ENCODE measurements at places on chromosomes 7 and 10.

- DNase-seq: no peak
Measured at GRCh38 chr7:157158400-157158799, 19.7 kb downstream of the UBE3C start.

GRCh38 chr10:37760817-37761216 lies 96.6 kb downstream of the ZNF248 start:
- DNase-seq: no peak

- no peak for DNase-seq
Measured at GRCh38 chr10:95388539-95388938, 97.7 kb upstream of the PDLIM1 start.

GRCh38 chr10:29105516-29106215 lies 183.2 kb upstream of the LYZL1 start:
- peak; percentile 73 for DNase-seq

DNA sequence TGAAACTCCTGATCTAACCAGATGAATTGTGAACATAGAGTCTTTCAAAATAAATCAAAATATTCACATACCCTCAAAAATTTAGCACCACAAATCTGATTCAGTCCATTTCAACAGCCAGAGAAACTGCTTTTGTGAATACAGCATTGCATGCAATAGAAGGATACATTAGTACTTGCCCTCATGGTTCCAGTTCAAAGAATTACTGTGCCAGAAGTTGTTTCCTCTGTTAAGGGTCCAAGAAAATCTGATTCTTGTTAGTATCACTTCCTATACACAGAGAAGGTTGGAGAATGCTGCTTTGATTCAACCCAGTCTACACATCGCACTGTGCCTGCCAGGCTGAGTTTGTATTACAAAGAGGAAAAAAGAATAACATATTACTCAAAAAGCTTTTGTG lies 115.6 kb downstream of the TFEC start:
- no peak for DNase-seq

DNA sequence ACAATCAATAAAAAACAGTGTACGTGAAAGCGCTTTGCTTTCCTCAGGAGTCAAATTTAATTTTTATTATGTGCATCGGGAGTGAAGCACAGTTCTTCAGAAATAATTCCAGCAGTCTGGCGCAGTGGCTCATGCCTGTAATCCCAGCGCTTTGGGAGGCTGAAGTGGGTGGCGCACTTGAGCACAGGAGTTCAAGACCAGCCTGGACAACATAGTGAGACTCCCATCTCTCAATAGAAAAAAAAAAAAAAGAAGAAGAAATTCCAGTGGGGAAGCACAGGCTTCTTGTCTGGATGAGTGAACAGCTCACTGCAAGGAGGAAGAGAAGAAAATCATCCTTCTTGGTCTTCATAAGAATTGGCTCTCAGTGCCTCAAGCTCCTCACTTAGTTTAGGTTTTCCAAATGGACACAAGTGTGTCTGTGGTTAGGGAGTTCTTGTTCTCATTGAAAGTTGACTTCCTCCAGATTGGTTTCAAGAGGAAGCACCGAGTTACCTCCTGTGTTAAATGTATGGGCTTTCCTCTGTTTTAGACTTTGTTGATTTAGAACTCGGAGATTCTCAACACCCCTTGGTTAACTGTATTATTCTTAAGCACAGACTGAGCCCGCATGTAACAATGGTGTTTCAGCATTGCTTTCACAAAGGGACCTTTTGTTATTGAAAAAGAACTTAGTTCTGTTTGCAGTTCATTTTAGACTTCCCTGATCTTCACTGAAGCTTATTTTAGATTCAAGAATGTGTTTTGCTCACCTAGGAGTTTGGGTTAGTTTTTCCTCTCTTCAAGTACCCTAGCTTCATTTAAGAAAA lies 28.0 kb downstream of the LMTK2 start:
- no peak for DNase-seq

- DNase-seq: no peak
Measured at GRCh38 chr10:63614371-63614891, 93.2 kb downstream of the REEP3 start.

DNA sequence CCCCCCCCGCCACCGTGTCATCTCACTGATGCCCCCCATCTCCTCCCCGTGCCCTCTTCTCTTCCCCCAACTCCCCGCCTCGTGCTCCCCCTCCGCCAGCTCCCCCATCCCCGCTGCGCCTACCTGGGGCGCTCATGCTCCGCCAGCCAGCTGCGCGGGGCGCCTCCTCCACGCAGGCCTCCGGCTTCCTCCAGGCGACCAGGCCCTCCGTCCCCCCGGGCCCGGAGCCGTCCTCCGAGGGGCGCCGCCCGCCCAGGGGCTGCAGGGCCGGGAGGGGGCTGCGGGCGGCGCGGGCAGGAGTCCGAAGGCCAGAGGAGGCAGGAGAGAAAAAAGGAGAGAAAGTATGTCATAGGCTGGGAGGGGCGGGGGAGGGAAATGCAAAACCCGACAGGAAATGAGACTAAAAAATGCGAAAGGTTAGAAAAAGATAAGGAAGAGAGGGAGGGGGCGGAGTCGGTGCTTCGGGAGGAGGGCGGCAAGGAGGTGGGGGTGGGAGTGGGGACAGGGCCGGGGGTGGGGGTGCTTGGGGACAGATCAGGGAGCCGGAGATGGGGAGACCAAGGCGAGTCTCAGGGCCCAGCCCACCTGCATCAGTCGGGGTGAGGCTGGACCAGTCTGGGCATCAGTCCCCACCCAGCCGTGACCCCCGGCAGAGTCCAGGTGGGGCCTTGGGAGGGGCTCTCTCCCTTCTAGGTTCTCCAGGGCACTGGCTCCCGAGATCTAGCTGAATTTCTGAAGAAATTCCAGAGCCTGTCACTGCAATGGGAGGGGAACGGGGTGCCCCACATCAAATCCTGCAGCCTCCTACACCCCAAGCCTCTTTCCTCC lies at the start of gene CARD11:
Gene CARD11 (minus strand): TSS at position 324 of the 828 bp plus-strand sequence. CDS start 85,361 bp downstream, outside the sequence.
- DNase-seq: no peak

DNA sequence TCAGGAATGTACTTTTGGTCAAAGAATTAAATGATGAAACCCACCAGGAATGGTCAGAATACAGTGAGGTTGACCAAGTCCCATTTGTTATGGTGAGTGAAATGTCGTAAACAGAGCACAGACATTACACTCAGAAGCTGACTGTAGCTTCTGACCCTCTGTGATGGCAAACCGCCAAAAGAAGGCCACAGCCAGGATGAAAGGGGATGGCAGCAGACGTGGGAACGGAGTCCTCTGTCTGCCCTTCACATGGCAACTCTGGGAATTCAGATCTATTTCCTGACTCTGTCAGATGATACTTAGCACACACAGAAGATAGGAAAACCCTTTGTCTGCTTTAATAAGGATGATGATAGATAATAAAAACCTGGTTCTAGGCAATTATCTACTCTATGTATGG lies 757.1 kb downstream of the SORCS3 start:
- no peak for DNase-seq

DNA sequence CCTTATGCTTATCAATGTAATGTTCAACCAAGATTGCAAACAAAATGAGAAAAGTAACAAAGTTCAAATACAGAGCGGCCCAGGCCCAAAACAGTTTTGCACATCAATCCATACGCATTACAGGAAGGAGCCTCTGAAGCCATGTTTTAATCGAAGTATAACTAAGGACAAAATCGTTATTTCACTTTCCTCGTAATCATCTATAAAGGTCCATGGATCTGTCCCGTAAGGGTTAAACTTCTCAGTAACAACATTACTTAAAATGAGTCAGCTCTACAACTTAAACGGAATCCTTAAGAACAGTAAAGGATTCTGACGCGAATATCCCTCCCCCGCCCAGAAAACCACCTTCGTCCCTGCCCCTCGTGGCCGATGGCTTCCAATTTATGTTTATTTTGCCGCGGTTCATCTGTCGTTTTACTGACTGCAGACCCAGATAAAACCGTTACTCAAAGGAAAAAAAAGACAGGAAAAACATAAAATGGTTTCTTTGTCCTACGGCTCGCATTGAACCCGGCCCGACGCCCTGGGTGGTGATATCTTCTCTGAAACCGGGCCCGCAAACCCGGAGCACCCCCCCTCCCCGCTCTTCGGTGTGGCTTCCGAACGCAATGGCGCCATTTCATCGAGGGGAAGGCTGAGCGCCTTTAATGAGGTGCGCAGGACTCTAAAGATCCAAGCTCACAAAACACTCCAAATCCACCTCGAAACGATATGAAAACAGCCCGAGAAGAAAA lies 1.1 kb downstream of the HNRNPA2B1 start:
- peak; percentile 19 for DNase-seq

DNA sequence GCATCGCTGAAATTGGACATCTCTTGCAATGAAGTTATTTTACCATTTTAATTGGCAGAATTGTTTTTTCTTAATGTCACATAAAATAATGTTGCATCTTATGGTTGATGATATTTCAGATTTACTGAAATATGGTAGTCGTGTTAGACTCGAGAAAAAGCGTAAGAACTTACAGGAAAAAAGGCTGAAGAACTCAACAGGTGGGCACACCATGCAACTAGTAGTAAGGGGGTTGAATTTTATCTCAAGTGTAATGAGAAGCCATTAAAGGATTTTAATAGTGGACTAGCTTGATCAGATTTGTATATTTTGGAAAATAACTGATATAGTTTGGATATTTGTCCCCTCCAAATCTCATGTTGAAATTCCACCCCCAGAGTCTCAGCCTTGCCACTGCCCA lies 41.1 kb downstream of the MSRB2 start:
- DNase-seq: no peak

- no peak for DNase-seq
Measured at GRCh38 chr7:147567043-147567442, 1023.5 kb upstream of the C7orf33 start.

All from hepatic stellate cell (primary cell).